GM12892 (cell line): ENCODE measurements at places on chromosomes 16 and 17.

GRCh38 chr17:80009391-80010282, 26.0 kb downstream of the TBC1D16 start:
- DNase-seq: no peak

DNA sequence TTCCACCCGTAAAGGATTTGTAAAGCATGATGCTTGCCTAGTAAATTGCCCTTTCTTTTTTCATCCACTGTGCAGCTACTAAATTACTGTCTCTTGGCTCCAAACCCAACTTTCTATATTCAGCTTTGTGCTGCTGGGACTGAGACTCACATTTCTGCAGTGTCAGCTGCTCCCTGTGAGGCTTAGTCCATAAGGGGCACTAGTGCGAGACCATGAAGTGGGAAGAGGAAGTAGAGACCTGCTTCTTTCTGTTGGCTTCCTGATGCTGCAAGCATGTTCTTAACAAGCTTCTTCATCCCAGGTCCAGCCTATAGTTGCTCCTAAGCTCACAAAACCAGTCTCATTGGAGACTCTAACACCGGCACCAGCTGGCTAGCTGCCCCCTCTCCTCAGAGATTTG, 74.9 kb upstream of the HS3ST2 start:
- DNase-seq: no peak

GRCh38 chr16:87984632-87985267, 33.5 kb downstream of the BANP start:
- no peak for DNase-seq

GRCh38 chr16:87309620-87310525, 7.3 kb downstream of the C16orf95 start:
- DNase-seq: no peak

DNA sequence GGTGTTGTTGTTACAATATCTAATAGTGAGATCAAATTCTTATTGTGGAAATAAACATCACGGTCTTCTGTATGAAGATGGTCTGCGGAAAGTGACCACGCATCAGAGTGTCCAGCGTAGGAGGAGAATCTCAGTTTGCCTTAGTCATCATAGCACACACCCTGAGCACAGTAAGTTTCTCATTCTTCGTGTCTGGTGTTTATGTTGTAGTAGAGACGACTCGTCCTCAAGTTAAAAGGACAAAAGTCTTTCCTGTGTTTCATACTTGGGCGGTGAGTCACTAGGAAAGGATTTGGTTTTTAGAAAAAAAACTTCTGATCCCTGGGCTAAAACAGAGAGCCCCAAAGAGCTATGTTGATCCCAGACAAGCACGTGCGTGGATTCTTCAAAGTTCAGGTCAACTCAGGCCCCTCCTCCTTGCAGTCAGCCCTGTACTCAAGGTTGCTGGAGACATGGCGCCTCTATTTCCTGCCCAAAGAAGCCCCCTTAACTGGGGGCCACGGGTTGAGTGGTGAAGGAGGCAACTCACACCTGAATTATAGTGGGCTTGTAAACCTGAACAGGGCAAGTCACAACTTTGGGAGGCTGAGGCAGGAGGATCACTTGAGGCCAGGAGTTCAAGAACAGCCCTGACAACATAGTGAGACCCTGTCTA, 170.4 kb downstream of the ZFHX3 start:
- no peak for DNase-seq

GRCh38 chr17:70829876-70830275, 660.5 kb downstream of the KCNJ2 start:
- DNase-seq: no peak

DNA sequence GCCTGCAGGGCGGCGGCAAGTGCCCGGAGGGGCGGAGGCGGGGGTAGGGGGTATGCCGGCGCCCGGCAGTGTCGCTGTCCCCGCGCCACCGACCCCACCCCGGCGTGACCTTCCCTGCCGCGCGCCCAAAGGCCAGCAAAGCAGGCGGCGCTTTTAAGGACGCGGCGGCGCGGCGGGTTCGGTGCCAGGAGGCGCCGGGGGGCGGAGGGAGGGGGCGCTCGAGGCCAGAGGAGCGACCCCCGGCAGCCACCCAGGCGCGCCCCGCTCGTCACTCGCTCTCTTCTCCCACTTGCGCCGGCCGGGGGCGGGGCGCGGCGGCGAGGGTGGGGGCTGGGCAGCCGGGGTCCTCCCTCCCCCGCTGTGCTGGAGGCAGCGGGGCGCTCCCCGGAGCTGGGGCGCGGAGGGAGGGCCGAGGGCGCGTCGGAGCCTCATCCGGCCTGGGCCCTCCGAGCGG, 8.6 kb upstream of the BAHCC1 start:
- DNase-seq: no peak

DNA sequence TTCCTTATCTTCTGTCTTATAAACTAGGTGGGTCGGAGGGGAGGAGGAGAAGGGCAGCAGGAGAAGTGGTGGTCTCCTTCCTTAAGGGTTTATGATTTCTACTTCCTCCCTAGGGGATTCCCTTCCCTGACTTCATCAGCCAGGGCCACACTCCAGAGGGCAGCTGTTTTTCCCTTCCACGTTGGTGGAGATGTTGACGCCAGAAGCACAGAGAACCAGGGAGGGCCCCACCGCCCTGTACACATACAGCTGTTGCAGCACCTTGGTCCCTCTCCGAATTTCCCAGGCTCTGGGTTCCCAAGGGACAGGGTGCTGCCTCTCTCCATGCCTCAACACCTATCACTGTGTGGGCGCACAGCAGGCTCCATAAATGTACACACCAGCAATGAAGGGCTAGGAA, 5.6 kb upstream of the SLC6A4 start:
- no peak for DNase-seq

- no peak for DNase-seq
Observed at GRCh38 chr17:29612404-29613280, 10.1 kb downstream of the CORO6 start.

- DNase-seq: no peak
Observed at GRCh38 chr16:88048985-88049384, 97.8 kb downstream of the BANP start.

GRCh38 chr16:55155815-55156214, 168.2 kb upstream of the IRX6 start:
- DNase-seq: no peak

DNA sequence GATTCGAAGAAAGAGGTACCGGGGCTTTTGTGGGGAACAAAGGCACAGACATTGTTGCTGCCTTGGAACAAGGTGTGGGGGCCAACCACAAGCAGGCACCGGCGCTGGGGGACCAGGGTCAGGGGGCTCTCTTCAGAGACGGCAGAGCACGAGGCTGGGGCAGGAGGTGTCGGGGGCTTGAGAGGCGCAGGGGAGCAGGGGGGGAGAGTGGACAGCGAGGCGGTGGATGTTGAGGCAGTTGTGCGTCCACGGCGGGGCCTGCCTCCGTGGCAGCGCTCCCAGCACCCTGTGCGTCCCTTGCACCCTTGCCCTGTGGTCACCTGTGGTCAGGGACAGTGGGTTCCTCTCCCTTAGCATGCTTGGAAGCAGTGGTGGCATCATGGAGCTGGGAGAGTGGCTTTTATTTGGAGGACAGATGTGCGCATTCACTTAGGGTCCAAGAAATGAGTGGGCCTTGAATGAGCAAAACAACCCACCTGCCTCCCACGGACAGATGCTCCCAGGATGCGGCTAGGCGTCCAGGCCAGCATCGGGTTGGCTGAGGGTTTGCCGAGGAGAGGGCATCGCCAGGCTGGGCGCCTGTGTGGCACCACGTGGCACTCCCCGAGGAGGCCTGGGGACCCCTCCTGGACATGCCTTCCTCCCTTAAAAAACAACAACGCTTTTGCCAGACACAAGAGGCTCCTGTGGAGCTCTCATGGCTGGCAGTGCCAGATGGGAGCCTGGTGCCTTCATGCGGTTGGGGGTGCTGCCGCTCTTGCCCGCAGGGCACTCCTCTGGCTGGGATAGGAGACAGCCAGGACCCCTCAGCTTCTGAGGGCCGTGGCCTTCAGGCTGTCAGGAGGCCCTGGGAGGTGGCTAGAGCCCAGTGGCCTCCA, 113.0 kb downstream of the BANP start:
- DNase-seq: no peak

DNA sequence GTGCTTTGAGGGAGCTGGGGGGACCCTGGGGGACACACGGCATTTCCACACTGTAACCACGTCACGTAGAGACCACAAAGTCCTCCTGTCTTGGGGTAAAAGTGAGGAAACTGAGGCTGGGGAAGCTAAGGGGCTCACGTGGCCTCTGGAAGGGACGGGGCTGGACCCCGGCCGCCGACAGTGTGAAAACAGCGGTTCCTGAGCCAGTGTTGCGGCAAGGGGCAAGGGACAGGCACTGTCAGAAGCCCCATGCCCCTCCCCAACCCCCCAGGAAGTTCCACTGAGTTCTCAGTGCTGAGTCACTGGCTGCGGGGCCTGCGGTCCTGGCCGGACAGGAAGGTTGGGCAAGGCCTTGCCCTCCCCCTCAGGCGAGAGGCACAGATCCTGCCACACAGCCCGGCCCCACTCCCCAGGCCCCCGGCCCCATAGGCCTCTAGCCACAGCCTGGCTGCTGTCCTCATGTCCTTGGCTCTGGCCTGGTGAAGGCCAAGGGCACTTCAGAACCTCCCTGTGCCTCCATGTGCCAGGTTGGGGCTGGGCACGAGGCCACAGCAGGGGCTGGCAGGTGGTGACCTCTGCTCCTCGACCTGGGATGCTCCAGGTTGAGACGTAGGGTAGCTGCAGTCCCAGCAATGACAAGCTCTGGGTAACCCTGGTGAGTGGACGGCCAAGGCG, 5.0 kb upstream of the CCDC57 start:
- no peak for DNase-seq

DNA sequence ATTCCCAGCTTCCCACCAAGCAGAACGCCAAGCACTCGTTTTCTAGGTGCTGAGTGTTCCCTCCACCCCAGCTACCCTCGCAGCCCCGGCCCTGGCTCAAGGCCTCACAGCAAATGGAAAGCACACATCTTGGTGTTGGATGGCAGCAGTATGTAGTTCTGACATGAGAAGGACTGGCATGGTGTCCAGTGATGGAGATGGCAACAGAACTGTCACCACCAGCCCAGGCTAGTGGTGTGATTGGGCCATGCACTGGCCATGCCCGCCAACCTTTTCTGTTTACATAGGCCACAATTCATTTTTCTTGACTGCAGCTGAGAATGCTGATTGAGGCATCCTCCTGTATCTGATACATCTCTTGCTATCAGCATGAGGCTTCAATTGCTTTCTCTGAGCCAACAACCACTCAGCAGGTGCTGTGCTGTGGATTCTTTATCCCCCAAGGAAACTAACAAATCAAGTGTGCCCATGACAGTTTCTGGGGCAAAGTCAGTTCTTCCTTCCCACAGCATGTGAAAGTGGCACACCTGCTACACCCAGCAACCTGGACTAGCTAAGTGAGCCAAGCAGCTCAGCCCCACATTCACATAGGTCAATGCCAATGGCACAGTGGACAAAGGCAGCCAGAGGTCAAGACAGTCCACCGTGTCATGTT, 3.8 kb downstream of the SLC12A4 start:
- DNase-seq: no peak
